ENCODE measurements at places on chromosomes 6 and 20.

DNA sequence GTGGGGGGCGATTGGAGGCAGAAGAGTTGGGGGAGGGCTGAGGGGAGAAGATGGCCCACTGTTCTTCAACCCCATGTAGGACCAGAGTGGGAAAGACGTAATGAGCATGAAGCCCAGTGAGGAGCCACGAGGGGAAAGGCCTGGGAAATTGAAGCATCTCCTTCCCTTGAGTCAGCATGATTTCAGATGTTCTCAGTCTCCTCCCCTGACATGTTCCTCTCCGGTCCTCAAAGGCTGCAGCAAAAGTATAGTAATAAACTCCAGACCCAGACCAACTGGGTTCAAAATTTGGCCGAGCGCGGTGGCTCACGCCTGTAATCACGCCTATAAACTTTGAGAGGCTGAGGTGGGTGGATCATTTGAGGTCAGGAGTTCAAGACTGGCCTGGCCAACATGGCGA is 1.9 kb upstream of the NFKBIE start:
- no peak for DNase-seq

- no peak for DNase-seq
These were observed 9.5 kb downstream of the OVOL2 start for GRCh38 chr20:18048176-18048575.

GRCh38 chr6:134240665-134241431 is 77.1 kb downstream of the SGK1 start:
- peak; percentile 80 for DNase-seq

GRCh38 chr6:3715285-3715684 is 36.2 kb downstream of the PXDC1 start:
- DNase-seq, result no peak

- no peak for DNase-seq
These were observed 22.2 kb upstream of the SERPINB1 start for GRCh38 chr6:2863901-2864300.

GRCh38 chr6:24255676-24256075 is 102.2 kb downstream of the DCDC2 start:
- no peak for DNase-seq

- DNase-seq, result no peak
These were observed 60.6 kb downstream of the TOX2 start for GRCh38 chr20:43975096-43975768.

DNA sequence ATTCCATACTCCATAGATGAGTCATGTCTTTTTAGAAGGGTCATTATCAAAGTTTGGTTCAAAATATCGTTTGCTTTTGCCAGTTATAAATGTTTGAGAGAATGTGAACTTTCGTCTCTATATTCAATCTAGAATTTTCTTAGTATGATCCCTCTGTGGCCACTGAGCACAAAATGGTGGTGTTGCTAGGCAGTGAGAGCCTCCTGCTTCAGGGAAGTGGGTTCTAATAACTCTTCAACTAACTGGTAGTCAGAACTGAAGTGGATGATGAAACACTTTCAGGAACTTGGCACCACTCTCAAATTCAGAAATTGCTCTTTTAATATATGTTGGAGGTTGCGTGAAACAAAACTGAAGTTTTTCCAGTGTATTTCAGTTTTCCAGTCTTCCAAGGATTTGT is 125.0 kb upstream of the DOK5 start:
- no peak for DNase-seq

DNA sequence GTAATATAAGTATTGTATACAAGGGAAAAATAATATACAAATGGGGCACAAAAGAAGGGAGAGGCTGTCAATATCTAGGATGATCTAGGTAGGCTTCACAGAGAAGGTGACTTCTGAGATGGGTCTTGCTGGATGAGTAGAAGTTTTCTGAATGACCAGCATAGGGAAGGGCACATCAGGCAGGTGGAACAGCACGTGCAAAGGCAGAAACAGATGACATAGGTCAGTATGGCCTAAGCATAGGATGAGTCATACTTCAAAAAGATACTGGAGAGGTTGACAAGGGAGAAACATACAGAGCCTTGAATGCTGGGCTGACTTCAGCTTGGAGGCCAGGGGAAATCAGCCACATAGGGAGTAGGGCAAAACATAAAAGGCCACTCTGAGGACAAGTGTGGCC is 31.9 kb upstream of the SIRPA start:
- DNase-seq, result no peak

GRCh38 chr6:119278625-119279024 is 70.9 kb downstream of the MAN1A1 start:
- DNase-seq, result no peak

DNA sequence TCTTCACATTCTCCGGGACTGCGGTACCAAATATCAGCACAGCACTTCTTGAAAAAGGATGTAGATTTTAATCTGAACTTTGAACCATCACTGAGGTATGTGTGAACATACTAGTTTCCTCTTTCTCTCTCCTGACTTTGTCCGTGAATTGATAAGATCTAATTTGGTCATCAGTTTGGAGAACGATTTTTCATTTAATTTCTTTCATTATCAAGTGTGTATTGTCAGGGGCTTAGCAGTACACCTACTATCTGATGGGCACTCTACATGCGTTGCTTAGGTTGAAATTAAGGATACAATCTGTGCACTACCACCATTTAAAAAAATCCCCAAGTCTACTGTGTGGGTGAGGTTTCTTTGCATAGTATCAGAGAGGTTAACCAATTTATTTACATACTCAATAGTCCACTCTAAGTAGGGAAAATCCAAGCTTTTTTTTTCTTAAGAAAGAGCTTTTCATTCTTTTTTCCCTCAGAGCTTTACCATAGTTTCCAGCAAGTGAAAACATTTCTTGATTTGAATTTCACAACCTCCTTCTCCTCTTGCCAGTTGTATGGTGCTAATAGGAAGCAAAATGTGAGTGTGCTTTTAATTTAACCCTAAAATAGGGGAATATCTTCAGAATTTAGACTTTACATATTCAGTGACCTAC is 105.4 kb upstream of the ESR1 start:
- no peak for DNase-seq

- peak; percentile 61 for DNase-seq
These were observed at the start of gene CALHM5 for GRCh38 chr6:116511424-116512110. TSS of gene CALHM5 (plus strand) at chr6:116511639. CDS start at chr6:116511697, 58 bp downstream.

- no peak for DNase-seq
These were observed 97.5 kb downstream of the GMDS start for GRCh38 chr6:2147766-2148448.

DNA sequence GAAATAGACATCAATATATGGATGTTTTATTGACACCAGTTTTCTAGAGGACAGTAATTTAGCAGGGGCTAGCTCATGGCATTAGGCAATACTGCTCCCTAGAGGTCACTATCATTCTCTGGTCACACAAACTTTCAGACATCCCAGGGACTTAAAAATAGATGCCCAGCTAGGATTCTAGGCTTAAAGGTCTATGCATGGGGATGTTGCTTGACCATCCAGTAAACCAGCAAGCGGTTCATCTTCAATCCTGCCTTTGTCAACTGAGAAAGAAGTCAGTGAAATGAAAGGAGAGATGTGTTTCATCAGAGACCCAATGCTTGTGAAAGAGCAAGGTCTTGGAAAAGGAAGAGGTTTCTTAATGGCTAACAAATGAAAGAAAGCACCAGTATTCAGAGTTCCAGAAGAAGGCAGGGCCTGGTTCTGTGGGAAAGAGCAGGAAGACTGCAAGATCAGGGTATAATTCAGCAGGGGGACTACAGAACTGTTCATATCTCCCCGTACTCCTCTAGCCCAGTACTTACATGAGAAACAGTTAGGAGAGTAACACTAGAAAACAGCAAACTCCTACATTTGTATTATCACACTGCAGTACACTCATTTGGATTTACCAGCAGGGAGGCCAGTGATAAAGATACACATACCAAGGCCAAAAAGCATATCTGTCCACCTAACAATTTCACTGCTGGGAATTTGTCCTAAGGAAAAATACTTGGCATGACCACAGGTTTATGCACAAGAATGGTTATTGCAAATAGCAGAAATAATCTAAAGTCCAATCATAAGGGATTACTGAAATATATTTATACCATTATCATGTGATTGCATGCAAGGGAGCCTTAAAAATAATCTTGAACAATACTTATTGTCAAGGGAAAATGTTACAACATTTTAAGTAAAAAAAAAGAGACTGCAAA is 151.4 kb upstream of the LAMA2 start:
- peak; percentile 8 for DNase-seq

- no peak for DNase-seq
These were observed 30.5 kb downstream of the RPRD1B start for GRCh38 chr20:38063911-38064530.

DNA sequence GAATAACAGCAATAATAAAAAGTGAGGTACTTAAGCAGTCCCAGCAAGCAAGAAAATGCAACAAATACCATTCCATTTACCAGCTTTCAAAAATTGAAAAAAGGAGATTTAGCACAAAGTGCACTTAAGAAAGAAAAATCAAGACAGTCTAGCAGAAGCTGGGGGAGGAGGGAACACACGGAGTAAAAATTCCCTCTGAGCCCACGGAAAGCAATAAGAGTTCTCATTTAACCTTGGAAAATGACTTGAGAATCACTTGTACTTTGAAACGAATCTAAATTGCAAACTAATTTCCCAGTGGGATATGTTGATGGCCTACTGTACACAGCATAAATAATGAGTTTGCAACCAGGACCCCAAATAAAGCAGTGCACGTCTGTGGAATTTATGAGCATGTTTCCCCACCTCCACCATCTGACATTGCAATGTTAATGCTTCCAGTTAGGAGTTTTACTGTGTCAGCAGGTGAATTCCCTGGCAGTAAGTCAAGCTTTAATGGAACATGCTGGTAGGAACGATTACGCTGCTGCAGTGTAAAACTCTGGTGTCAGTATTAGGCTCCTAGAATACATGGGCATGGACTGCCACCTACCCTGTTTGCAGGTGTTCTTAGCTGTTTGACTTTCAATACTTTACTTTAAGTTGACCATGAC is 386.8 kb downstream of the HDGFL1 start:
- no peak for DNase-seq

DNA sequence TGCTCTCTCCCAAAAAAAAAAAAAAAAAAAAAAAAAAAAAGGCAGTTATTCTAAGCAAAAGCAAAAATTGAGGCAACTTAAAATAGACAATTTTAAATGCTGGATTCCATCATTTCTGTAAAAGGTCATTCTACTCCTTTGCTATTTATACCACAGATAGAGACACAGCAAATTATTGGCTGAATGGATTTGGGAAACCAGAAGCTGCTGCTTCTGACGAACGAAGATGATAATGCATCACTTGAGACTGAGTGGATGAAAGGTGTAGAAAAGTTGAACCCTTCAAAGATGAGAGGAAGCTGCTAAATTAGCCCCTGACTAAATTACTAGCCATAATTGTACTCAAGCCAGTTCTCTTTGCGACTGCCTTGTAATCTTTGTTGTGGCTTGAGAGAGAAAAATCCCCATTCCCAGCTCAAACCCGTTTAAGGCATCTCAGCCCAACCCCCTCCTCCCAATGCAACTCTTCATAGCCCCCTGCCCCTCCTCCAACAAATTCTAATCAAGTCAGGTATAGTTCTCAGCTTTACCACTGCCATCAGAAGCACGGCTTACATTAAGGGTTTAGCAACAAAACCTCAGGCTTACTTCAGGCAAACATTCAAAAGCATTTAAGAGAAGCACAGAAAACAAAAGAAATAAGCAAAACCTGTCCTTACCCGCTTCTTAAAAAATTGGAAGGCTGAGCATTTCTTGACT is 1.0 kb downstream of the SGK1 start:
- DNase-seq, result peak; percentile 35

DNA sequence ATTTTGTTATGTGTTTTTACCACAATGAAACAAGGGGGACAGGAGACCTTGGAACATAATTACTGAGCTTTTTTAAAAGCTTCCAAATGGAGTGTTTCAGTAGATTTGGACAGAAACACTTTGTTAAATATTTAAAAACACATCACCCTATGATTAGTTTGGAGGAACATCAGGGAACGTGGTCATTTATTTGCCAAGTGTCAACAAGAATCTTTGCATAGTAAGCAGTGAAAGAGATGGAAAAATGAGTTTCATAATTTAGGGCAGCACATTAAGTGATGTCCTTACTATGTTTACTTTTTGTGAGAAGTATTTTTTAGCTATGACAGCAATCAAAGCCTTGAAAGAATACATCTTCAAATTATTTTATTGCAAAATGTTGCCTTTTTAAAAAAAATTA is 82.6 kb downstream of the PROKR2 start:
- no peak for DNase-seq

DNA sequence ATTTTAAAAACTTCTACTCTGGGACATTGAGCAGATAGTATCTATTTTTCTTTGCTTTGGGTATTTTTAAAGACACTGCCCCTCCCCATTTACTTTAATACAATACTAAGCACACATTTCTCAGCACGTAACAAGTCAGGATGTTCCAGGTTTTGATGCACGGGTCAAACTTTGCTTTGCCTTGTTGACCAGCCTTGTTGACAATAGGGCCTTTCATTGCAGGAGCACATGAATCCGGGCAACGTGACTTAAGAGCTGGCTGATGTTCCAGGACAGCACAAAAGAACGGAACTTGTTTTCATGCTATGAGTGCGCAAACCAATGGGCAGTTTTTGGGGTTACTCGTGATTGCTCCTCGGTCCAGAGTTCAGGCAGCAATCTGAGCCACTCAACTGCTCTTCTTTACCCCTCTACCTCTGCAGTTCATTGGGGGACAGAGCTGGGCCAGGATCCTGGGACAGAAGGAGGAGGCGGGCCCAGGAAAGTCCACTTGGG is 78.6 kb upstream of the SLC22A16 start:
- DNase-seq, result no peak

DNA sequence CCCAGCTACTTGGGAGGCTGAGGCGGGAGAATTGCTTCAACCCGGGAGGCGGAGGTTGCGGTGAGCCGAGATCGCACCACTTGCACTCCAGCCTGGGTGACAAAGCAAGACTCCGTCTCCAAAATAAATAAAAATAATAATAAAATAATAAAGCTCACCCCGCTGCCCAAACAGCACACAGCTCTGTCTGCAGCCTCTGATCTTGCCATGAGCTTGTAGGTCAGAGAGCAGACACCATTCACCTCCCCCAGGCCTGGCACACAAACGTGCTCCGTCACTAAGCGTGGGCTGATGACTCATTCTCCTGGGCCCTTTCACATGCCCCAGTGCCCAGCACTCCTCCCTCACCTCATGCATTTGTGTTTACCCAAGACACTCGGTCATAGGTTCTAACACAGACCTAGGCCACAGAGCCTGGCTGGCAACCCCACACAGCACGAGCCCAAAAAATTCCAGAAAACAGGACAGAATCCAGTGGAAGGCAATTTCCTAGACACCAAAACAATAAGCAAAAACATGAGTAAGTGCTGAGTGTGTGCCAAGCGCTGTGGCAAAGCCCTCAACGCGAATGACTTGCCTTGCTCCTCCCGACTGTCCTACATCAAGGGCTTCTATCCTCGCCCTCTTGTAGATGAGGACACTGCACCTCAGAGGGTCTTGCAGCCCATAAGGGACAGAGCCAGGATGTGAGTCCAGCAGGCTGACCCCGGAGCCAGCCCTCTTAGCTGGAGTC is 18.0 kb downstream of the ATP9A start:
- DNase-seq, result peak; percentile 68

GRCh38 chr6:137522198-137522798 is 28.1 kb upstream of the OLIG3 start:
- DNase-seq, result no peak

- DNase-seq, result no peak
These were observed 2.5 kb upstream of the SNTA1 start for GRCh38 chr20:33445881-33446625.
